ENCODE measurements at places on chromosomes 7 and 10. TPM values are rescaled to one million over a fixed set of nuclear protein-coding genes. Genes with fewer than 3 reads are reported as not detected.

The ELN gene
- total RNA-seq = 81.1 TPM

The NOD1 gene
- total RNA-seq = 10.0 TPM

The FLNC gene
- total RNA-seq = 848 TPM

The EVX1 gene
- total RNA-seq = not detected

The TAS2R5 gene
- total RNA-seq = 0.52 TPM

The IFIT1B gene
- not detected for total RNA-seq

The KNDC1 gene
- total RNA-seq = 2.9 TPM

The SPDYE9 gene
- total RNA-seq = not detected

The OR9A2 gene
- total RNA-seq = not detected

- DNase-seq = no peak
Measured at GRCh38 chr7:152872745-152873118, 113.2 kb downstream of the ACTR3B start.

- no peak for DNase-seq
Measured at GRCh38 chr10:111835574-111835973, 348.0 kb downstream of the GPAM start.

GRCh38 chr10:58016614-58017013 lies 251.1 kb downstream of the IPMK start:
- DNase-seq = no peak

- no peak for DNase-seq
Measured at GRCh38 chr10:522350-522749, 167.1 kb downstream of the DIP2C start.

DNA sequence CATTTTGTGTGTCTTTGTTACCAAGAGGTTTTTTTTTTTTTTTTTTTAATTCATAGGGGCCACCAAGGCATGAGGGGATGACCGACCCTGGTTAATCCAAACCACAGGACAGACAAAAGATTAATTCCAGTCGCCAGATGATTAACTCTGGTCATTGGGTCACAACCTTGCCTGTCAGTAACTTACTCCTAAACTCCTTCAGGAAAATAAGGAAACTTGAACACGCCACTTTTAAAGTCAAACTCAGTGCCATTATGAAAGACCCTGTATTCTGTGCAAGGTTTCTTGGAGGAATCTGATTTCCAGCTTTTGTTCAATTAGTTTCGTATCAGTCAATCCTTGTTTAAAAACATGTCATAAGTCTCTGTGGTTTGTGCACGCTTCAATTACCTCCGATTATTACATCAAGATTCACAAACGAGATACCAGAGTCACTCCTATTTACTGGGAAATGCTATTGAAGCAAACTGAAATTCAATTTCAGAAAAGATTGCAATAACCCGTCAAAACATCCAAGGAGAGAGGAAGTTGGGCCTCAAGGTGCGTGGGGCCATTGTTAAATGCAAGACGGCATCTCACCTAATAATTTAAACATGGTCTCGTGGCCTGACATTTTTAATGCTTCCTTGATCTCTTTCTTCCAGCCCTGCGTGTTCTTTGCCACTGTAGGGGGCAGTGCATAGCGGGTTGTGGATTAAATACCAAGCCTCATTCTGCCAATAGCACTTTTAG lies 44.0 kb downstream of the NRP1 start:
- DNase-seq = no peak

GRCh38 chr10:75427951-75428350 lies 3.5 kb upstream of the LRMDA start:
- DNase-seq = no peak

GRCh38 chr7:134778941-134779740 lies at the start of gene CALD1:
Gene CALD1 (plus strand): TSS chr7:134779634. CDS start chr7:134867734, 88,100 bp downstream.
- DNase-seq = peak; percentile 82

DNA sequence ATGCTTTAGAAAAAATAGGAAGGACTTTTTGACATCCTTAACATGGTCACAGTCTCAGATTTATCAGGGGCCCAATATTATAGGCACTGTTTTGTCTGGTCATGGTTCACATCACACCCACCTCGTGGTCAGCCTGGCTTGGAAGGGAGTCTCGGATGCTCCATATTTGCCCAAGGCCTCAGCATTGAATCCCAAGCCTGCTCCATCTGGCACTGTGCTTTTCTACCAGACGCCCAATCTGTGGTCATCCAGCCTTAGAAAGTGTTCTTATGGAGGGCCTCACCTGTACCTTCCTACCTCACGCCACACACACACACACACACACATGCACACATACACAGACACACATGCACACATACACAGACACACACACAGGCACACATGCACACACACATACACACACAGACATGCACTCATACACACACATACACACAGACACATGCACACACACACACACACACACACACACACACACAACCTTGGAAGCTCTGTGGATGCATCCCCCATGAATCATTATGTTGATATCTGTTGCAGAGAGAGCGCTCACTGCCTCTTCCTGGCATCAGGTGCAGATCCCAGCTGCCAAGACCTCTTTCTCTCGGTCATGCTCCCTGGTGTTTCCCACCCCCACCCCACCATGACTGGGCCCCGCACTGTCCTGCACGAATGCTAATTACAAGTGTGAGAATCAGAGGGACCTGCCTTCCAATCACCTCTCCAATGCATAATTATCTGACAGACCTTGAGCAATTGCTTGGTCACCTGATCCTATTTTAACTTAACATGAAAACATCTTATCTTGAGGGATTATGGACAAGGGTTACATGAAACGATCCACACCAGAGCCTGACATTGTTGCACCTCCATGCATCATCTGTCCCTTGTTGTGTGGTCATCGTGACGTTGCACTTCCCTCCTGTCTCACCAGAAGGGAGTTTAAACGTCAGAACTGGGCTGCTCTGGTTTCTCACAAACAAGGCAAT lies 122.7 kb upstream of the TMEM72 start:
- no peak for DNase-seq

GRCh38 chr7:32204361-32205018 lies 134.3 kb upstream of the PDE1C start:
- DNase-seq = peak; percentile 80

GRCh38 chr10:45660876-45661411 lies 11.6 kb downstream of the ZFAND4 start:
- DNase-seq = no peak

GRCh38 chr7:73892003-73892999 lies 31.3 kb downstream of the TMEM270 start:
- DNase-seq = no peak

- no peak for DNase-seq
Measured at GRCh38 chr10:42477170-42477569, 161.2 kb downstream of the ZNF33B start.

DNA sequence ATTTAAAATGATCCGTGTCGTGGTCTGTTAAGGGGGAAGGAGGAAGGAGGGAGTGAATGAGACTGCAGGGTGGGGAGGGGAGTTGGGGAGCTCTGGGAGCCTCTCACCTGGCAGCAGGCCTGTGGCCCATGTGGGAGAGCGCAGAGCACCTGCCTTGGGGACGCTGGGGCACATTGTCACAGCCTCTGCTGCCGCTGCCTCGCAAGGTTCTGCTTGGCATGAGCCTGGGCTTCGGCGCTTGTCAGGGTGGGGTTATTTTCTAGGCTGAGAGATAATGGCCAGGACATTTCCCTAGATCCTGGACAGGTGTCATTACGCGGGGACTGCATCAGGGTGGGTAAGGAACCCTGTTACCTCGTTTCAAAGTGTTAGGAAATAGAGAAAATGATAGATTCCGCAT lies 2.2 kb upstream of the SUN1 start:
- DNase-seq = no peak

- DNase-seq = no peak
Measured at GRCh38 chr7:44709945-44710596, 38.6 kb upstream of the ZMIZ2 start.

DNA sequence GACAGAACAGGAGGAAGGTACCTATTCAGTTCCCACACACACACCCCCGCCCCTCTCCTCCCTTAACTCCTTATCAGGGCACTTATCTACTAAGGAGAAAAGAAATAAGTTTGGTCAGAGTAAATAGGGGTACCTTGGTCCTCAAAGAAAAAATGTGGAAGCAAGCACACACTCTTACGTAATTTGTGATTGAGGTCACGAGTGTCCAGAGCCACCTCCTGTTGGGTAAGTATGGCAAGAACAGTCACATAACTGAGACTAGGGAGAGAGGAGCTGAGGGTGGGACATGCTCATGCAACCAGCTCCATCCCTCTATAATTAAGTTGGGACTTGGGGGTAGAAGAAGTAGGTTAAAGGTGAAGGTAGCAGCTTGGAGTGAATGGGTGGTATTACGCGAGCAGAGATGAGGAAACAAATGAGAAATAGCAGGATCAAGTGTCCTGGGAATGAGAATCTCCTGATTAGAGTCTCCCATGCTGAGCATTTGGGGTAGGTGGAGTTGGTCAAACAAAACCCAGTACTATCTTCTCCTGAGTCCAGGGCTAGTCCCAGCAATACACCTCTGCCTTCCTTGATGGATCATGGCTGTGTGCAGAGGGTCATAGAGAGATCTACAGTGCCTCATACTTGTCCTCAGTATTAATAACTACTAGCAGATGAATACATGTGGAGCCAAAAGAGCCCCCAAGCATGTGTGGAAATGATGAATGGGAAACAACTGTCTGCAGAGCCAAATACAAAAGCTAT lies 77.1 kb downstream of the GSAP start:
- no peak for DNase-seq

DNA sequence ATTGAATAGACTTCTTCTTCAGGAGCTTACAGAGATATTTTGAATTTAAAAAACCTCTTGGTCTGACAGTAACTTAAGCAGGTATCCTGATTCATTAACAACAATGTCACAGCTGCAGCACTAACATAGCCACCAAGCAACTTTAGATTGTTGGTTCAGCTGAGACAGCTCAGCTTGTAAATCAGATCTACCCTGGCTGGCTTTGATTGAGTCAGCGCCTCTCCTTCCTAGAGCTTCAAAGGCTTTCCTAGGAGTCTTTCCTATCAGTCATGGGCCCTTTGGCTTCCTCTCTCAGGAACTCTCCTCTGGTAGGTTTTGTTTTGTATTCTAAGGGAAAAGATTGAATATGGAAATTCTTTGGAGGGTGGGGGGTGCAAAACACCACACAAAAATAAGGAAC lies 70.7 kb upstream of the STEAP4 start:
- no peak for DNase-seq

DNA sequence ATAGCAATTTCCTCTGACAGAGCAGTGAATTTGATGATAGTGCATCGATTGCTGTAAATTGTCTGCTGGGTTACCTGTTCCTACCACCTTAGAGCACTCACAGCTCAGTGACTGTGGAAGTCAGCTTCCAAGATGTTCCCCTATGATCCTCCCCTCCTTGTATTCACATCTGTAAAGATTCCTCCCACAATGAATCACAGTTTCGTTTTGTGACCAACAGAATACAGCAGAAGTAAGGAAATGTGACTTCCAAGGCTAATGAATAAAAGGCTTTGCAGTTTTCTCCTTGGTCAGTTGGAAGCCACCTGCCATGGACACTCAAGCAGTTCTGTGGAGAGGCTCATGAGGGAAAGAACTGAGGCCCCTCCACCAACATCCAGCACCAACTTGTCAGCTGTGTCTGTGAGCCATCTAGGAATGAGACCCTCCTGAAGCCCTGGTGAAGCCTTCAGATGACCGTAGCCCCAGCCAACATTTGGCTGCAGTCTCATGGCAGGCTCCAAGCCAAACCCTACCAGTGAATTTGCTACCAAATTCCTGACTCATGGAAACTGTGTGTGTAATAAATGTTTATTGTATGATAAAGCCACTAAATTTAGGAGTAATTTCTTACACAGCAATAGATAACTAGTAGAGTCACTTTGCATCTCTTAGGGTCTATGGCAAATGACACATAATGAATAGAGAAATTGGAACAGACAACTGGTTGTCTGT lies 309.5 kb upstream of the NPVF start:
- DNase-seq = no peak

DNA sequence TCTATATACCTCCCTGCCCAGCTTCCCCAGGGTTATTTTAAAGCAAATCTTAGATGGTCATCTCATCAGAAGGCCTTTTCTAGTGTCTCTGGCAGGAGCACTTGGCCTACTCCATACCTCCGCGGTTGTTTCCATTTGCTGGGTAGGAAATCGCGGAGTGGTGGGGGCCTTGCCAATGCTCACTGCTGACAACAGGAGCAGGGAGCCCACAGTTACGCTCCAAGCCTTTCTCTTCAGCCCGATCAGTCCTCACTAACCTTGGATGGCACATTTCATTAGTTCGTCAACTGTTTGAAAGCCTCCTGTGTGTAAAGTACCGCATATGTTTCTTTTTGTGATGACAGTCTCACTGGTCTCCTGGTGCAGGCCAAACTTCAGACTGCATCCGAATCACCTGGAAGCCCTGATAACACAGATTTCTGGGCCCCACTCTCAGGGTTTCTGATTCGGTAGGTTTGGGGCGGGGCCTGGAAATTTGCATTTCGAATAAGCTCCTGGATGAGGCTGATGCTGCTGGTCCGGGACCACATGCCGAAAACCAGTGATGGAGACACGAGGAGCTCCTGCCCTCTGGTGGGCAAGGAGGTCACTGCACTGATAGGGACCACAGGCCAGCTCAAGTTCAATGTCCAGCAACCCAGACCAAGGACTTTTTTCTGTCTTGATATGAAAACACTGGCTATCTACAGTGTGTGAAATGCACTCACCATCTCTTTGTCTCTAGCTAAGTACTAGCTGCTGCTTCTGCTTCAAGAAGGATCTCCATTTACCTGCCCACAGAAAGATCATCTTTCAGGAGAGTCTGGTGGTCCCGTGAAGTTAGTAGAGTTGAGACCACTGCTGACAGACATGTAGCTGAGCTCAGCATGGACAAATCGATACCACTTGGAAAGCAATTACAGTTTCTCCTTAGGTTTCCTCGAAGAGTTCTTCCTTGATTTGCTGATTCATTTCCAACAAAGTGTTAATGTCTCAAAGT lies 14.0 kb downstream of the LRGUK start:
- DNase-seq = peak; percentile 76

- DNase-seq = no peak
Measured at GRCh38 chr7:15747301-15747700, 60.8 kb upstream of the MEOX2 start.

GRCh38 chr10:103696411-103697145 lies 158.8 kb downstream of the SH3PXD2A start:
- peak; percentile 80 for DNase-seq

DNA sequence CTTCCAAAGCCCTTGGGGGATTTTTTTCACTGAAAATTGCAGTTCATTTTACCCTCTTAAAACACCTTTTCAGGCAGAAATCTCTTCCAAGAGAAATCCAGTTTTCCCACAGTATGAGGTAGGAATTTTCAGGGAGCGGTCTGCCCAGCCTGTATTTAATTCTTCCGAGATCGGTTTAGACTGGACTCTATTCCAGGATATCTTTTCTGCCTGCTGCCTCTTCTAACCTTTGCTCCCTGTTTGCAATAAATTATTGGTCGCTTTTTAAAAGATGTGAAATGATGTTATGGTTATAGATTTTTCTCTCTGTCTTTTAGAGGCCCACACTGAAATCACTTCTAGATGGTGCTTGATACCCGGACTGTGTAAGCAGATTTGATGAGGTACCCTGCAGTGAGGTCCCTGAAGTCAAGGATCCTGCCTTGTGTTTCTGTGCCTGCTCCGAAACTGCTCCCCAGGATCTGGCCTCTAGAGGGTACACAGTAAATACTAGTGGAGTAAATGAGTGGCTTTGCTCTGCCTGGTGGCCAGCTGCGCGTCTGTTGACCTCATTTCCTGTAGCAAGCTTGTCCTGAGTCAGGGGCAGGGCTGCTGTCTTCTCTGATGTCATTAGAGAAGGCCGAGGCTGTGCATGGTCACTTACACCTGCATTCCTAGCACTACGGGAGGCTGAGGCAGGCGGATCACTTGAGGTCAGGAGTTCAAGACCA lies 191.6 kb downstream of the FANK1 start:
- no peak for DNase-seq

All from heart left ventricle (tissue), 16 donors.